T-helper 2 cell treated with Interferon-gamma antibody and Interleukin-4, amounts not matched to agents 100 ng/mL and 5 ng/mL, for 36 hours (primary cell): ENCODE measurements at places on chromosomes 6 and 20. TPM values are rescaled to one million over a fixed set of nuclear protein-coding genes. Genes with fewer than 3 reads are reported as not detected.

SMIM28 gene
- total RNA-seq = not detected in 2 replicates

PPP1R3G gene
- total RNA-seq = 0.02 TPM in 1 of 2 replicates, not detected in the other

PCNA gene
- total RNA-seq = 483 and 497 TPM in 2 replicates

TMEM74B gene
- 0.09 TPM in 1 of 2 replicates, not detected in the other for total RNA-seq

CNPY3 gene
- total RNA-seq = 54.1 and 55.3 TPM in 2 replicates

PRDM13 gene
- total RNA-seq = not detected in 2 replicates

C20orf144 gene
- total RNA-seq = 0.25 TPM in 1 of 2 replicates, not detected in the other

OOEP gene
- 0.66 and 0.84 TPM in 2 replicates for total RNA-seq

PERP gene
- 5.8 and 6.5 TPM in 2 replicates for total RNA-seq

FOXS1 gene
- total RNA-seq = not detected in 2 replicates

IER3 gene
- total RNA-seq = 20.9 and 21.6 TPM in 2 replicates

FOXC1 gene
- total RNA-seq = not detected in 2 replicates

DEFB127 gene
- total RNA-seq = not detected in 2 replicates

MEP1A gene
- total RNA-seq = not detected in 2 replicates

PRSS35 gene
- not detected in 2 replicates for total RNA-seq

GRM1 gene
- total RNA-seq = not detected in 2 replicates

SOX18 gene
- total RNA-seq = 0.68 and 0.75 TPM in 2 replicates

SLC52A3 gene
- total RNA-seq = not detected in 2 replicates

GPX5 gene
- not detected in 2 replicates for total RNA-seq

HAO1 gene
- not detected in 2 replicates for total RNA-seq

LAMA2 gene
- 0.27 and 1.4 TPM in 2 replicates for total RNA-seq

CTAGE9 gene
- total RNA-seq = not detected in 2 replicates

SEMG1 gene
- not detected in 2 replicates for total RNA-seq

FHL5 gene
- total RNA-seq = not detected in 2 replicates

IMPG1 gene
- total RNA-seq = not detected in 2 replicates

COL9A3 gene
- 0.89 and 1.1 TPM in 2 replicates for total RNA-seq

MAS1 gene
- total RNA-seq = not detected in 2 replicates

SLC18B1 gene
- 5.3 and 6.4 TPM in 2 replicates for total RNA-seq

ENPP5 gene
- total RNA-seq = not detected in 2 replicates

LPA gene
- not detected in 2 replicates for total RNA-seq

ARMC2 gene
- total RNA-seq = 6.2 and 6.9 TPM in 2 replicates

TCF19 gene
- 77.2 and 79.0 TPM in 2 replicates for total RNA-seq

PLN gene
- not detected in 2 replicates for total RNA-seq

RSPO3 gene
- total RNA-seq = not detected in 2 replicates

CDH4 gene
- 0.05 TPM in 1 of 2 replicates, not detected in the other for total RNA-seq

TBX18 gene
- not detected in 2 replicates for total RNA-seq
